ENCODE measurements at places on chromosomes 5 and 9.
A peak's percentile ranks its signal among the peaks of the same experiment; 100 is the strongest.

DNA sequence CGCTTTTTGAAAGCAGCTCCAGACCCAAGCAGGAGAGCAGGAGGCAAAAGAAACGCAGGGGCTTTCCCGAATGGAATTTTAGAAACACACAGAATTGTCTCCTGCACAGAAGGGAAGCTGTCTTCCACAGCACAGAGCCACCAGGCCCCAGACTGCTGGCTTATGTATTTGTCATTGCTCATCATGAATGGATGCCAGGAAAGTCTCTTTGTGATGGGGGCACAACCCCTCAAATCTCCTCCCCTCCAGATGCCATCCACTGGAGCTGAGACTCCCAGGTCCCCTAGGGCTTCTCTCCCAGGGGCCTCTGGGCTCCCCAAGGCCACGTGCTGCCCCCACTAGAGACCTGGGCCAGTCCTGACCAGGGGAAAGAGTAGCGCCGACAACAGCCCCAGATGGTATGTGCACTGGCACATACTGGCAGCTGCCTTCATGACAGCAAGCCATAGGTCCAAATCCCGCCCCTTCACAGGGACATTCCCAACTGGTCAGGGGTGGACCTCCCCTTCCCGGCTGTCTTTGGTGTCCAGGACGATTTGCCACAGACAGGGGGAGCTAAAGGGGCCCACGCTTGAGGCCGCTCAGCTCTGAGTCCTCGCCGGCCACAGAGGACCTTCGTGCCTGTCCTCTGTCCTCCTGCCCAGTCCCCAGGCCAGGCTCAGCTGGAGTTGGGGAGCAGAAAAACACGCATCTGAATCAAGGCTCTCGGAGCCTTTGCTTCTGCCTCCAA lies 127.8 kb downstream of the KCNIP1 start:
- peak; percentile 28 for DNase-seq

- DNase-seq = no peak
Observed at GRCh38 chr5:76788362-76788761, 30.5 kb upstream of the F2RL1 start.

DNA sequence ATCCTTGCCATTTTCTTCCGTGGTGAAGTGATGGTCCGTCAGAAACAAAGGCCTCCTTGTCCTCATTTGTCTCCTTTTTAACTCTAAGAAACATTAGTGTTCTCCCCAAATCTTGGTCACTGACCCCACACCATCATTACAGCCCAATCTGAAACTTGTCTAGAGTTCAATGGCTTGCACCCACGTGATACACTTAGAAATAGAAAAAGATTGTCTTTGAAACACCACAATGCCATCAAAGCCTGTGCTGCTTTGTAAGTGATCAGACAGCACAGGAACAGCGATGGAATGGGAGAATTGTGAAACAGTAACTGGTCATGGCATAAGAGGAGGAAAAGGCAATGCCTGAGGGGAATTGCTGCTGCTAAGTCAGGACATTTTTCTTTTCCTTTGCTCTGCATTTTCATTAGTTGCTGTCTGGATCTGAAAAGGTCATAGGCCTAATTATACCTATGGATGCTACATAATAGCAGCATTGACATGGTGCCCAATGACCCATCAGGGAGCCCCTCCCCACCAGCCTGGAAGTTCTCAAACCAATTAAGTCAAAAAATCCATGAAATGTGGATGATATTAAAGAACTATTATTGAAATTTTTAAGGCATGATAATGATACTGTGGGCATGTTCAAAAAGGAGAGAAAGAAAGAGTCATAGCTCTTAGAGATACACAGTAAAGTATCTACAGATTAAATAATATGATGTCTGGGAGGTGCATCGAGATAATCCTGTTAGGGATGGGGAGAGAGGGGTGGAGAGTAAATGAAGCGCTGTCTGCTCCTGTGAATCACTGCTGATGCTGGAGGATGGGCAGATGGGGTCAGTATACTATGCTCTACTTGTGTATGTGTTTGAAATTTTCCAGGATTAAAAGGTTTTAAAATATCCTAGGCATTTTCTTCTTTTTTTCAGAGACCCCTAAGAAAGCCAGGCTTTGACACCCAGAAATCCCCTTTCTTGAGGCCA lies 83.6 kb downstream of the ENC1 start:
- no peak for DNase-seq

DNA sequence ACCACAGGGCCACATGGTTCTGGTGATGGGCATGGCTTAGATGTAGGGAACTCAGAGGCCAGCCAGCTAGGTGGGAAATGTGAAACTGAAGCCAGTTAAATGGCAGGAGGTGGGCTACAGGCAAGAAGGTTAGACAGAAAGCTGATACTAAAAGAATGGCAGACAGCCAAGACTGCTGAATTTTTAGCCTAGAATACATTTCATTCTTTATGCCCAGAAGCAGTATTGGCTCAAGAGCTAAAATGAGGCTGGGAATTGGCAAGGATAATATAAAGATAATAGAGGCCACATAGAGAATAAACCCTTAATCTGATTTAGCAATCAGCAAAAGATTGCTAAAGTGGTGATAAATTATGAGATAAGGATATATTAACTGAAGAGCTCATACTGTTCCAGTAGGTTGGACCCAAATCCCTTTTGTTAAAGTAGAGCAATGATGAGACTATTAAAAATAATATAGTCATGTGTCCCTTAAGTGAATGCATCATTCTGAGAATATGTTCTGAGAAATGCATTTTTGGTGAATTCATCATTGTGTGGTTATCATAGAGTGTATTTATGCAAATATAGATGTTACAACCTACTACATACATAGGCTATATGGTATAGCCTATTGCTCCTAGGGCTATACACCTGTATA lies 234.3 kb downstream of the CHSY3 start:
- DNase-seq = no peak

DNA sequence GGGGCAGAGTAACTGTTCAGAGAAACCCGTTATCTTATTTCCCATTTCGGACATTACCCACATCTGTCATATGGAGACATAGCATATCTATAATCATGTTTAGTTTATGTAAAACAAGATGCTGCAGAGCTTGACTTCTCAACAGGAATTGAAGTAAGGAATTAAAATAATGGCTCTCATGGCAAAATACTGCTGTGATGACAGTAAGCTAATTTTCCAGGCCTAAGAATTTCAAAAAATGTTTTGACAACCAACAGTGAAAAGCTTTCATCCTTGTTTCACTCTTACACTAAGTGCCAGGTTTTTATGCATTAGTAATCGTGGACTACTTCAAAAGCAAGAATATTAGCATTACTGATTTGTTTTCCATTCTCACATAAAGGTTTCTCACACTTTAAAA lies 518.2 kb downstream of the PTPRD start:
- no peak for DNase-seq

- DNase-seq = no peak
Observed at GRCh38 chr5:134131165-134131564, 16.7 kb downstream of the TCF7 start.

All from right kidney (tissue), 9 donors.